Hindlimb muscle (tissue), 1 donor: ENCODE measurements at places on chromosomes 6 and 20.

GRCh38 chr20:6165346-6165745, 42.5 kb upstream of the FERMT1 start:
- no peak for DNase-seq

DNA sequence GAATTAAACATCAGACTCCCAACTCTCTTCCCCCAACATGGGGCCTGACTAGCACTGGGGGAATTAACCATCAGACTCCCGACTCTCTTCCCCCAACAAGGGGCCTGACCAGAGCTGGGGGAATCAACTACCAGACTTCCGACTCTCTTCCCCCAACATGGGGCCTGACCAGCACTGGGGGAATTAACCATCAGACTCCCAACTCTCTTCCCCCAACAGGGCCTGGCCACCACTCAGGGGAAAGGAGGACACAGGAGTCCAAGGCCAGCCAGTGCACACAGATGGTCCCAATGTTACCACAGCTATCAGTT, 13.1 kb downstream of the CST7 start:
- DNase-seq: no peak

GRCh38 chr20:32960222-32960518, 44.1 kb downstream of the SUN5 start:
- DNase-seq: no peak

DNA sequence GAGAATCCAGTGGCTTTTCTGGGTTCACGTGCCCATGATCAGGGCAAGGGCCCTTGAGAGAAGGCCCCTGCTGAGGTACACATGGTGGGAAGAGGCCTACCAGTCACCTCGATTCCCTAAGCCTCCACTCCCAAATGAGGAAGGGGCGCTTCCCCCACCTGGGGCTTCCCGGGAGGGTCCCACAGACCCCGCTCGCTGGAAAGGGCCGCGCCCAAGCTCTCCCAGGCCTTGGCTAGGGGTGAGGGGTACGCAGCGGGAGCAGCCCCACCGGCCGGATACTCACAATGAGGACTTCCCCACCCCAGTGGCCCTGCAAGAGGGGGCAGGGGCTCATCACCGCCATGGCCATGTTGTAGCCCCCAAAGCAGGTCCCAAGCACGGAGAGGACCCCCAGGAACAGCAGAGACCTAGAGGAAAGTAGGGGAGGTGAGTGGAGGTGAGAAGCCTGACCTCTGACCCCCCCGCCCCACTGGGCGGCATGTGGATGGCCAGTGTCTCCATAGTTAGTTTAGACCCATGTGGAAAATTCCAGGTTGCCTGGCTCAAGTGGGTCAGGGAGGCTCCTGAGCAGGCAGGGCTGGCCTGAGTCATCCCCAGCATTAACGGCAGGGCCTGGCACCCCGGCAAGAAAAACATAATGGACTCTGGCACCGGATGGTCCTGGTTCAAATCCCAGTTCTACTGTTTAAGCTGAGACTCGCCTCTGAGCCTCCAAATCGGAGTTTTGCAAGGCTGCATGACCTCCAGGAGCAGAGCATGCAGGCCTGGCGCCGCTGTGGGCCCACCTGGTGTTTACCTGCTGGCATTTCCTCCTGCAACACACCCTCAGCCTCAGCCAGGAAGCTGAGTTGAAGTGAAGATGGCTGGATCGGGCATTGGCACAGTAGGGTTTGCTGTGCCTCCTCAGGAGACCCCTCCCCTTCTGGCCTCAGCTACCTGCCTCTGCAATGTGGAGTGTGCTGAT, 6.6 kb downstream of the SLC52A3 start:
- DNase-seq: no peak

- DNase-seq: no peak
Measured at GRCh38 chr6:3379482-3380060, 77.3 kb downstream of the SLC22A23 start.

GRCh38 chr6:88725111-88725975, 238.1 kb downstream of the RNGTT start:
- no peak for DNase-seq

- no peak for DNase-seq
Measured at GRCh38 chr20:24912397-24913075, 36.5 kb upstream of the CST7 start.

DNA sequence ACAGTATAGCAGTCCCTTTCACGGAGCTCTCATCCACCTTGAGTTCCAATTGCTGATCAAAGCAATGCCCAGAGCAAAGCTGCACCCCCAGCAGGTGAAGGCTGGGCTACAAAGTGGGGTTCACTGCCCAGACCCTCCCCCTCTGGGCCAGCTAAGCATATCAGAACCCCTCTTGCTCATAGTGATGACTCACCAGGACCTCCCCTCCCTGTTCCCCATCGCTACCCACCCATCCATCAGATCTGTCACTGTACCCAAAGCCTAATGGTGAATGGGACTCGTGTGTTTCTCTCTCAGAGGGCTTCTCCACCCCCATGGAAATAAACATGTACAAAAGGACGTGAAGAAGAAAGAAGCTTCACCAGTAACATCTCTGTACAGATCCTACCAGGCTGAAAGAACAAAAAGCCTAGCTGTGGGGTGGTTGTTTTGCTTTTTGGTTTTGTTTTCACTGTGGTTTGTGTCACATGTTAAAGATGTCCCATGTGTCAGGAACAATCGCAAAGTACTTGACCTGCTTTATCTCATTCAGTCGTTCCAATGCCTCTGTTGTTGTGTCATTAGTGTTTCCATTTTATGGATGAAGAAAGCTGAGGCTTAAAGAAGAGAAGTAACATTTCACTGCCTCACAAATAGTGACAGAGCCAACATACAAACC, 518.5 kb downstream of the CD83 start:
- no peak for DNase-seq

GRCh38 chr6:108166664-108167448, 1.0 kb downstream of the NR2E1 start:
- DNase-seq: no peak
